DMS 273 treated with DMSO at 0.1 percent for 48 hours (cell line): ENCODE measurements at places on chromosomes 3 and 15.

- peak; percentile 96 for DNase-seq
Observed at GRCh38 chr15:85886309-85886811, 91.6 kb upstream of the KLHL25 start.

- no peak for DNase-seq
Observed at GRCh38 chr3:43353923-43354670, 67.8 kb downstream of the SNRK start.

- DNase-seq = no peak
Observed at GRCh38 chr3:123148772-123149171, 53.0 kb upstream of the SEC22A start.

DNA sequence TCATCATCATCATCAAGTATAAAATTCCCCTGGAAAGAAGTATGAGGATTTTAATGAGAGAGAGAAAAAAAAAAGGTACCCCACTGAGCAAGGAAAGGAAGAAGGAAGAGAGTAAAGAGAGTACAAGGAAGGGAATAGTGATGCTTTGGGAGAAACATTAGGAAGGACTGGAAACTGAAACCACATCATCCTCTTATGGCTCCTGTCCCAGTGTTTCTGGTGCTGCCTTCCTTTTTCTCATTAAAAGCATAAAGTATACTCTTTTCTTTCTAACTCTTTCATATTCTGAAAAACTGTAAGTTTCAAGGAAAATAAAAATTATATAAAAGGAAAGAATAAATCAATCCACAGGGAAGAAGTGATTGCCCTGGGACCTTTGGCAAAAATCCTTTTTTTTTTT, 616.4 kb upstream of the CBLB start:
- no peak for DNase-seq

- DNase-seq = no peak
Observed at GRCh38 chr15:59154243-59154642, 49.3 kb downstream of the CCNB2 start.

DNA sequence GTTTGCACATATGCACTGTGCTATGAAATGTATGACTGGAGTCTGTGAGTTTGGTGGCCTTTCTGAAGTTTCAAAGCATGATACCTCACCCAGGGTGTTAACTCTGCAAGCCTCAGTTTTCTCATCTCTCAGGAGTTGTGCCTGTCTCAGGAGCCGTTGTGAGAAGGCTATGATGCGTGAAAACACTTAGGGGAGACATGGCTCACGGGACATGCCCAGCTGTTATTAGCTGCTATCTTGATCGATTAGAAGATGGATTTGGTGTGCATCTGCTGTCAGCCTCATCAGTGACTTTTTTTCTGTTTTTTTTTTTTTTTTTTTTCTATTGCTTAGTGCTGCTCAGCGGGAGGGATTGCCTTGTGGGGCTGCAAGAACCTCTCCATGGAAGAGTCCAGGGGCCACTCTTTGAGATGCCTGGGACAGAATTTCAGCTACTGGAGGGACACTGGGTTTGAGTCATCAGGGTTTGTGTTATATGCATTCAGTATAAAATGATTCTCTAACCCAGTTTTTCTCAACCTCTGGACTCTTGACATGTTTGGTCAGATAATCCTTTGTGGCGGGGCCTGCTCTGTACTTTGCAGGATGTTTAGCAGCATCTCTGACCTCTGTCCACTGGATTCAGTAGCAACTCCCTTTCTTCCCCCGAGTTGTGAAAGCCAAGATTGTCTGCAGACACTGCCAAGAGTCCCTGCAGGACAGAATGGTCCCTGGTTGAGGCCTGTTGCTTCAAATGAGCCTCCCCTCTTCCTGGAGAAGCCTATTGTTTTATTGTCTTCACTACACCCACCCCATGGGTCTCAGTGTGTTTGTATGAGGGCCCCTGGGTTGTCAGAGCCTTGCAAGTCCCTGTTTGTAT, 181.4 kb downstream of the CACNA2D3 start:
- no peak for DNase-seq
